ENCODE measurements at places on chromosomes 1 and 21. TPM values are rescaled to one million over a fixed set of nuclear protein-coding genes. Genes with fewer than 3 reads are reported as not detected.
A peak's percentile ranks its signal among the peaks of the same experiment; 100 is the strongest.

GRCh38 chr1:228515200-228515834 lies 28.1 kb downstream of the RNF187 start:
- peak; percentile 59 for DNase-seq

- DNase-seq, result no peak
Measured at GRCh38 chr1:178362747-178363146, 134.0 kb downstream of the CLEC20A start.

GRCh38 chr1:58249737-58250586 lies 296.6 kb downstream of the OMA1 start:
- DNase-seq, result no peak

- no peak for DNase-seq
Measured at GRCh38 chr1:198763298-198763714, 124.5 kb downstream of the PTPRC start.

DNA sequence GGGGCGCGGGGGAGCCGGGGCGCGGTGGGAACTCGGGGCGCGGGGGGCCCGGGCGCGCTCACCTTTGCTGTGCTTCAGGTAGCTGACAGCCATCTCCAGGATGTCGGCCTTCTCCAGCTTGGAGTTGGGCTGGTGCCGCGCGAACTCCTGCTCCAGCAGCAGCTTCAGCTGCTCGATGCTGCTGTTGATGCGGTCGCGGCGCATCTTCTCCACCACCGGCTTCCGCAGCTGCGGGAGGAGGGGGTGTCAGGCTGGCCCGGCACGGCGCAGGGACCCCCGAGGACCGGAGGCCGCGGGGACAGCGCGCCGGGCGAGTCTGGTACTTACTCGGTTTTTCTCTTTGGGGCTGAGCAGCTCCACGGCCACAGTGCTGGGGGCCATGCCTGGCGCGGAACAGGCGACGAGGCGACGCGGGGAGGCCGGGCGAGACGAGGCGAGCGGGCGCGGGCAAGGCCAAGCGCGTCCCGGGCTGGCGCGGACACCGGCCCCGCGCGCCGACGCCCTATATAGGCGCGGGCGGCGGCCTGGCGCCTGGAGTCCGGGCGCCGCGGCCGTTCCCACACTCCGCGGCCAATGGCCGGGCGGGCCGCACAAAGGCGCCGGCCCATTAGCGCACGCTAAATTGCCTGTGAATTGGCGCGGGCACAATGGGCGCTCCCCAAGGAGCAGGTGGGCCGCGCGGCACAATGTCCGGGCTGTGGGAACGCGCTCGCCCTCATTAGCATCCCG lies at the start of gene HES5:
HES5 (minus strand) TSS at position 480 of the 729 bp plus-strand sequence; CDS start at position 381, 99 bp downstream.
- no peak for DNase-seq

GRCh38 chr1:63319046-63320021 lies 3.0 kb upstream of the FOXD3 start:
- DNase-seq, result no peak

DNA sequence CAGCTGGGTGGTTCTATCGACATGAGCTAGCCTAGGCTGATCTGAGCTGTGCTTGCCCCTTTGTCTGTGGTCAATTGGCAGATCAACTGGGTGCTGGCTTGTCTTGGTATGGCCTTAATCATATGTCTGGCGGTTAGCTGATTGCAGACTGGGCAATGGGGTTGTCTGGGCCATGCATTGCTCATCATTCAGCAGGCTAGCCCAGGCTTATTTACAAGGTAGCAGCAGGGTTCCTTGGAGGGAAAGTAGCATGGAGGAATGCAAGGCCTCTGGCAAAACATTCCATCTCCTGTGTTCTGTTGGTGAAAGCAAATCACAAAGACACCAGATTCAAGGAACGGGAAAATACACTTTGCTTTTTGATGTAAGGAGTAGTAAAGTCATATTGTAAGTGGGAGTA lies 84.0 kb upstream of the IVNS1ABP start:
- DNase-seq, result no peak

DNA sequence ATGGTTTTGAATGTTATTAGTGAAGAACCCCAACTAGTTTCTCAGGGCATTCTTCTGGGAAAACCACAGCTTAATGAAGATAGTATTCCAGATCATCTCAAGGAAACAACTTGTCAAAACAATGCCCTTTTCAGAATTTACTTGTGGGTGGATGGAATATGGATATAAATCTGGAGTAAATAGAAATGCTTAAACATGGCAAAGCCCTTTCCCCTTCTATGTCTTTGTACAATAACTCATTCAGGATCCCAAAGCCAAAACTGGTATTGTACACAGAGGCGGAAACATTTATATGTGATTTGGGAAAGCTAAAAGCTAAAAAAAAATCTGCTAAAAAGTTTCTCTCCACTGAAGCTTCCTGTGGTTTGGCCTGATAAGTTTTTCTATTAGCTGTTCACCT lies 55.5 kb upstream of the RGS5 start:
- DNase-seq, result no peak

DNA sequence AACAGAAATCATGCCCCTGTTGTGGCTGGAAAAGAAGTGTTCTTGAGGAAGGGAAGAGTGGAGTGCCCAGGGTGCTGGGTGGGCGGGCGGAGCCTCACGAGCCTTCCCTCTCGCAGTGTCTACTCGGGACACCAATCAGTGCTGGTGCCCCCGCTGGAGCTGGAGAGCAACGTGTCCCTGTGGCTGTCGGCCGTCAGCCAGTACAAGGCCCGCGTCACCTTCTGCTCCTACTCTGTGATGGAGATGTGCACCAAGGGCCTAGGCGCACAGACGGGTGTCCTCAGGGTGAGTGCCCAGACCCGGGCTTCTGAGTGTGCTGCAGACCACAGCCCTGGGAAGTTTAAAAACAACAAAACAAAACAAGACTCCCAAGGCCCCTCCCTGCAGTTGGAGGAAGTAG lies 47.4 kb downstream of the S100B start:
- no peak for DNase-seq

Gene ESRRG
- 1.0 TPM for total RNA-seq

GRCh38 chr1:67608661-67609576 lies 76.1 kb upstream of the GADD45A start:
- no peak for DNase-seq

All from SJCRH30 (cell line).